ENCODE measurements at places on chromosomes 12 and 14.

GRCh38 chr14:50350975-50351374 lies 38.9 kb downstream of the DMAC2L start:
- DNase-seq = no peak

GRCh38 chr12:13165617-13166041 lies 30.9 kb upstream of the EMP1 start:
- peak; percentile 38 for DNase-seq

DNA sequence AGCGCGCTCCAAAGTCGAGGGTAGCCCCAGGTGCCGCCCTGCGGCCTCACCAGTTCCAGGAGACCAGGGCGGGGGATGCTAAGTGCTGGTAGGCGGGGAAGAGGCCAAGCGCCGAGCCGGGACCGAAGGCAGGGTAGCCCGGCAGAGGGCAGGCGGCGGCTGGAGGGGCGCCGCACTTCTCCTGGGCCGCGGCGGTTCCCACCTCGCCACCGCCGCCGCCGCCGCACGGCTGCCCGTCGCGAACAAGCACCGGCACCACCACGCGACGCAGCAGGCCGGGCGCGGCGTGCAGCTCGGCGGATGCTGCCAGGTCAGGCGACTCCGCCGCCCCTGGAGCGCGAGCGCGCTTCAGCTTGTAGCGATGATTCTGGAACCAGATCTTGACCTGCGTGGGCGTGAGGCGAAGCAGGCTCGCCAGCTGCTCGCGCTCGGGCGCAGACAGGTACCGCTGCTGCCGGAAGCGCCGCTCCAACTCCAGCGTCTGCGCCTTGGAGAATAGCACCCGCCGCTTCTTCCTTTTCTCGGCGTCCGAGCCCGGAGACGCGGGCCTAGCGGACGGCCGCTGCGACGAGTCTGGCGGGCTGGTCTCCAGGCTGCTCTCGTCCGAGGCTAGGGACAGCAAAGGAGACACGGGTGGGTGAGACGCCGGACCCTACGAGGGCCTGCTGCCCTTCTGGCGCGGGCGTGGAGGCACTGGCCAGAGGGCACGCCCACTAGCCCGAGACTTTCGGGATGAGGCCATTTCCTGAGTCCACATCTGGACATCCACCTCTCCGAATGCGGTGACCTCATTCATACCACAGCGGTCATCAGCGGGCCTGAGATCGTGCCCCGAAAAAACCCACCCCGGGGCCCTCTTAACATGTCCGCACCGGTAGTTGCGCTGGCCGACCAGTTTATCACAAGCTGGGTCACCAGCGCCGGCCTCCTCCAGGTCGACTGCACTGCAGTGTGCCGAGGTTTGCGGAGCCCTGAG lies 1.3 kb downstream of the NKX2-8 start:
- no peak for DNase-seq

GRCh38 chr14:96805956-96806355 lies 8.8 kb downstream of the VRK1 start:
- no peak for DNase-seq

GRCh38 chr14:104100171-104101085 lies 14.9 kb downstream of the ASPG start:
- DNase-seq = no peak

DNA sequence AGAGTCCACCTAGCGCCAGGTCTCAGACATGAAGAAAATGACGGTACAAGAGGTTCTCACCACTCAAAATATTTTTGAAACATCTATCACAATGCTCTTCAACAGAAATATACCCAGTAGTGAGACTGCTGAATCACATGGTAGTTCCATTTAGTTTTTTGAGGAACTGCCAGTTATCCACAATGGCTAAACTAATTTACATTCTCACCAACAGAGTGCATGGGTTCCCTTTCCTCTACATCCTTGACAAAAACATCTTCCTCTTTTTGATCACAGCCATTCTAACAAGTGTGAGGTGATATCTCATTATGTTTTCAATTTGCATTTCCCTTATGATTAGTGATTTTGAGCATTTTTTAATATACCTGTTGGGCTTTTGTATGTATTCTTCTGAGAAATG lies 5.7 kb upstream of the GPR65 start:
- DNase-seq = no peak

GRCh38 chr12:128684352-128684751 lies 139.4 kb downstream of the SLC15A4 start:
- no peak for DNase-seq

DNA sequence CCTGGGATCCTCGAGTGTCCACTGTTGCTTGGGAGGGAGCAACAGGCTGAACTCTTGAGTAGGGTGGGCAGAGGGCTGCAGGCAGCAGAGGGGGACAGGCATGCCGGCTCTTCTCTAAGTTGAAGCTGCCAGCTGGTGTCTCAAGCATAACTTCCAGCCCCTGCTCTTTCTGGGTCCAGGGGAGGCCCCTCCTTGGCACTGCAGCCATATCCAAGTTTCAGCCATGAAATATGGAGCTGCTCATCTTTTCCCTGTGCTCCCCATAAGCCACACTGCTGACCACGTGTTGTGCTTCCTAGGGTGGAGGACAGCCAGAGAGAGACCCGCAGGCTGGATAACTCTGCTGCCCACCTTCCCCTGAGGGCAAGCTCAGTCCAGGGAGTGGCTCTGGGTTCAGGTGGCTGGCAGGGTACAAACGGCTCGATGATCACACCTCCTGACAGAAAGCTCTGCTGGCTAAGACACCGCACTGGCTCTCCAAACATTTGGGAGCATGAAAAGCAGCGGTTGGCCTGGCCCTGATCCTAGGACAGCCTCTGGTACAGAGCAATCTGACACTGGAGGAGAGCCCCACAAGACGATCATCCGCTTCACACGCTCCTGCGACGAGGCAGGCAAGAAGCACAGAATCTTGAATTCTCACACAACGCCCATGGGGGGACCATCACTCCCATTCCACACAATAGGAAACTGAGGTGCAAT lies 79.6 kb downstream of the PITPNM2 start:
- DNase-seq = no peak

GRCh38 chr12:3197131-3197818 lies 120.1 kb downstream of the TSPAN9 start:
- no peak for DNase-seq

DNA sequence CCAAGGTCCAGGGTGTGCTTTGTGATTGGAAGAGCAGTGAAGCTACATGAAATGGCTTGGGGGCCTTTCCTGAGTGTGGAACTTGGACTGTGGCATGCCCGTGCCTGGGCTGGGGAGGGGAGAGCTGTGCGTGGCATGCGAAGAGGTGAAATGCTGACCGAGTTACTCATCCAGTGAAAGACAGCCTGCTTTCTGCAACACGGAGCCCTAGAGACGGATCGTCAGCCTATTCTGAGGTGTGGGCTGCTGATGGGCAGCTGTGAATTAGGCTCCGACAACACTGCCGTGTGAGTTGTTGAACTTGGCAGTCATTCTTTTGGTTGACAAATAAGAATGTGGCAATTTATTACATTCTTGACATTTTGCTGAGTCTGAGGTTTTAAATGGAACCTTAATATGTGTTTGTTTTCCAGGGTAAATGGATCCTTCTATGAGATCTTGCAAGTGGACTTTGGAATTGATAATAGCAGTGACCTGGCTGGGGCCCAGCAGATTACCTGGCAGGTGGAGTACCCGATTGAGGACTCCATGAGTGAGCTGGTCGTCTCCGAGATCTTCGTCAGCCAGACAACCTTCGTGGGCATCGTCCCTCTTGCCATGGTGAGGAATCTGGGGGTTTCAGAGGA lies 453.9 kb downstream of the AACS start:
- DNase-seq = no peak
